AG09319 (cell line): ENCODE measurements at places on chromosomes 5 and 9.

DNA sequence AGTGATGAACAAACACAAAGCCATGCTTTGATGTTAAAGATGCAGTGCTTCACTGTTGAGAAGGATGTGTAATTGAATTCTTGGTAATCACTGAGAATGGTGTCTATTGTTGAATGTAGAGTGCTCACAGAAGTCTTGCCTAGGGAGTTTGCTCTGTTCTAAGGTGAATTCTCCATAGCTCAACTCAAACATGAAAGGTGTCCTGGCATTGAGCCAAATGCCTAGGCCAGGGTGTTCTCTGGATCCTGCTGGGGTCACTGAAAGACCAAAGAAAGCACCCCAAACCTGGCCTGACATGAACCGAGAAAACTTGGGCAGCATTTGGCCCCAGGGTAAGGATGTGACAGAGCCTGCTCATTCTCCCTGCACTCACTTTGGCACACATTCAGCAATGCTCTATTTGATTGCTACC lies 217.3 kb downstream of the ARL15 start:
- DNase-seq = no peak

- DNase-seq = no peak
Observed at GRCh38 chr5:142009886-142010285, 2.9 kb downstream of the GNPDA1 start.

DNA sequence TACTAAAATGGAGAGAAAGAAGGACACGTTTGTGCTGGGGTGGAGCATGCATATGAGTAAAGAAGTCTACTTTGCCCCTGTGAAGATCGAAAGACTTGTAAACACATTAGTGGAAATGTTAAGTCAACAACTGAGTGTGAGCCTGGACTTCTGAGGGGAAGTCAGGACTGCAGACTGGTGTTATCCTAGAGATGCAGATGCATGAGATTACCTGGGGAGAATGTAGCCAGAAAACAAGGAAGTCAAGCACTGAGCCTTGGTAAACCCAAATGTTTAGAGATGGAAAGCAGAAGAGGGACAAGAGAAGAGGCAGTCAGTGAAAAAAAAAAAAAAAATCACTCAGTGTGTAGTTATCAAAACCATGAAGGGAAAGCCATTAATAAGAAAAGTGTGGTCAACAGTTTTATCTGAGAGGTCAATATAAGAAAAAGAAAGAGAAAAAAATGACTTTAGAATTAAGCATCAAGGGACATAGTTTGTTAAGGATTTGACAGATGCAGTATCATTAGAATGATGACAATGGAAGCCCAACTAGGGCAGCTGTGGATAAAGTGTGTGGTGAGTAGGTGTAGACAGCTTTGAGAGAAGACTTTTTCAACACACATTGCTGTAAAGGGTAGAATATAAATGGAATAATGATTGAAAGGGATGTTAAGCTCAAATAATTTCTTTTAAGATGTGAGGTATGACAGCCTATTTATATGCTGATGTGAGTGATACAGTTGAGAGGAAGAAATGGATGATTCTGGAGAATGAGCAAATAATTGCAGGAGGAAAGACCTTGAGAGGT lies 22.2 kb downstream of the JAKMIP2 start:
- DNase-seq = no peak

- no peak for DNase-seq
Observed at GRCh38 chr5:56412601-56413379, 179.7 kb upstream of the ANKRD55 start.

- DNase-seq = no peak
Observed at GRCh38 chr9:18438300-18438925, 35.5 kb upstream of the ADAMTSL1 start.

GRCh38 chr5:74638970-74639806 lies 1.3 kb downstream of the ENC1 start:
- no peak for DNase-seq

GRCh38 chr9:131253891-131254491 lies 22.3 kb downstream of the FAM78A start:
- no peak for DNase-seq

- no peak for DNase-seq
Observed at GRCh38 chr9:16000811-16001210, 448.0 kb downstream of the CCDC171 start.

- no peak for DNase-seq
Observed at GRCh38 chr5:100789694-100790093, 113.4 kb downstream of the ST8SIA4 start.
